ENCODE measurements at places on chromosomes 12 and 14.

GRCh38 chr12:2324387-2324786 is 271.6 kb downstream of the CACNA1C start:
- peak; percentile 93 for DNase-seq

DNA sequence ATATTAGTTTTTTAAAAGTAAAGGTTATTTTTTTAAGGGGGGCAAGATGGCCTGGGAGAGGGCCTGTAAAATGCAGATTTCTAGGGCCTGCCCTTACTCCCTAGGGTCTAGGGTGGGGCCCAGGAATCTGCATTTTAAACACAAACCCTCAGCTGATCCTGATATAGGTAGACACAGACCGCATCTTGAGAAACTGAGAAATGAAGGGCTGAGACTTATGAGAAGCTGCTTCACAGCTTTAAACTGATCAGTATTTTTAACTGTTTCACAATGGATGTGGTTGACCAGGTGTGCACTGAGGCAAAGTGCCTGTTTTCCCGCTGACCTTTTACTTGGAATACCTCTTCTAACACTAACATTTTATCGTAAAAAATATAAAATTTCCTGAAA is 84.0 kb downstream of the CCDC88C start:
- no peak for DNase-seq

DNA sequence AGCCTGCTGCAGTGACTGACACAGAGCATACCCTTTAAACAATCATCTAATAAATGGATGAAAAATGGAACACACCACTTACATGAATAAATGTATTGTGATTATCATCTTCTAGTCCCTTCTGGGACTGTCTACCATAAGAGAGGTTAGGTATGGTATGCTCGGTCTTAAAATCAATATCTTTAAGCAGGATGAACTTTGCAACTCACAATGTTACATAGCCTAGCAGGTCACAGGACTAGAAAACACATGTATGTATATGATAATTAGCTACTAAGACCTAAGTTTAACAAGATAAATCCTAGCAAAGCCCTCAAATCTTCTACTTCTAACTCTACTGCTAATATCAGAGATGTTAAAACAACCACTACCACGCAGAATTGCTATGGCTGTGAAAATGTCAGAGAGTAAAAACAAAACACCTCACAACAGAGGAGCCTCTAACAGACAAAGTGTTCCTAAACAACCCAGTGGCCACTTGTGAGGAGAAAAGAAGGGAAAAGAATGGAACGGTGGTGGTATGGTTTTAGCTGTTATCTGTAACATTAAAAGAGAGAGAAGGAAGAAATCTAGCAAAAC is 139.4 kb downstream of the STXBP6 start:
- DNase-seq, result no peak

DNA sequence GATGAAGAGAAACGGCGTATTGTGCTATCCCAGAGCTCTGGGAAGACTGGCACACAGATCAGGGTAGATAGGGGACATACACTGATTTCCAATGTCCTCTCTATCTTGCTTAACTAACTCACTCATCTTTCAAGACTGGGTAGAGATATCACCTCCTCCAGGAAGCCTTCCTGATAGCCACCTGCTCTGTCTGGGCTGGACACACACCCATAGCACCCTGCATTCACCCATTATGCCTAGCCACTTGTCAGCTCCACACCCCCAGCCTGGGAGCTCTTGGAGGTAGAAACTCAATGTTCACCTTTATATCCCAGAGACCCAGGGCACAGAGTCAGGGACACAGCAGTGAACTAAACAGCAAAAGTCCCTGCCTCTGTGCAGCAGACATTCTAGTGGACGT is 52.0 kb downstream of the ACTN1 start:
- DNase-seq, result no peak

- DNase-seq, result no peak
Observed at GRCh38 chr12:26282339-26282940, 87.1 kb downstream of the SSPN start.

Data from NCI-H69 (cell line).